ENCODE measurements at places on chromosomes 7 and 10.

DNA sequence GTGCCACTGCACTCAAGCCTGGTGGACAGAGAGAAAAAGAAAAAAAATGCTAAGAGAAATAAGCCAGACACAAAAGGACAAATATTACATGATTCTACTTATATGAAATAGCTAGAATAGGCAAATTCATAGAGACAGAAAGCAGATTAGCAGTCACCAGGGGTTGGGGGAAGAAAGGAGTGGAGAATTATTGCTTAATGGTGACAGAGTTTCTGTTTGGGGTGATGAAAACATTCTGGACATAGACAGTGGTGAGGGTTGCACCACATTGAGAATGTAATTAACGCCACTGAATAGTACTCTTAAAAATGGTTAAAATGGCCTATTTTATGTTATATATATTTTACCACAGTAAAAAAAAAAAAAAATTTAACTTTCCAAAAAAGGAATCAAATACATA lies 6.4 kb upstream of the NT5C2 start:
- no peak for DNase-seq

DNA sequence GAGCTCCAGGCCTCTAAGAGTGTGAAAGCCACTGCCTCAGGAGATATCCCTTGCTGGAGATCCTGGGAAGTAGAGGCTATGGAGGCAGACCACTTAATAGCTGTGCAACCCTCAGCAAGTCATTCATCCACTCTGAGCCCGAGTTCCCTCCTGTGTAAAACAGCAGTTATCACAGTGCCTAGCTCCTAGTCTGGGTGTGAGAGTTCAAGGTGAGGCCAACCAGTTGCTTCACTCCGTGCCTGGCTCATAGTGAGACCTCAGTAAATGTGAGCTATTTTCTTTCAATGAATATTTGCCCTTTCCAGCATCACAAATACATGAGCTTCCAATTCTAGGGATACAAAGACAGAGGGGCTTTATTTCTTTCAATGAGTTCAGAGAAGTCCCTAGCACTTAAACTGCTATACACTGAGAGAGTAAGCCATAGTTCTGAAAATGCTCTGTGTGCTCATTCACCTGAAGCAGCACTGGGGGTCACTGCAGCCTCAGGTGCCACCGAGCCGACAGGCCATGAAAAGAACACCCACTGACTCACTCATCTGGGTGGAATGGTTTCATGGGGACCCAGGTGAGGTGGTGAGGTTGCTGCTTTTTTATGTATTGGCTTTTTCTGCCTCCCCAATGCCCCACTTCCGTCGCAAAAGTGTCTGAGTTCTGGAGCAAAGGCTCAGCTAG lies 259.8 kb downstream of the KCNMA1 start:
- no peak for DNase-seq

GRCh38 chr7:33054261-33054964 lies 8.2 kb downstream of the NT5C3A start:
- no peak for DNase-seq

DNA sequence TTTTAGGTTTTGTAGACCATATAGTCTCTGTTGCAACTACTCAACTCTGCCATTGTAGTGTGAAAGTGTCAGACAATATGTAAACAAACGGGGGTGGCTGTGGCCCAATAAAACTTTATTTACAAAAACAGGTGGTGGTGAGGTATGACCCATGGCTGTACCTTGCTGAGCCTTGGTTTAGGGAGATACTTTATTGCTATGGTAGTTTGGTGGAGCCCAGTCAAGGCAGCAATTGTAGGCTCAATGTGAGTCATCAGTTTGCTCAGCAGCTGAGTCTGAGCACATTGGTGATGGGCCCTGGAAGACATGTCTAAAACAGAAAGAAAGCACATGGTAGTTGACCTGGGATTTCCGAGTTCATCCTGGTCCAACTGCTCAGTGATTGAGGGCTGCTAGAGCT lies 242.5 kb downstream of the REEP3 start:
- DNase-seq, result no peak

DNA sequence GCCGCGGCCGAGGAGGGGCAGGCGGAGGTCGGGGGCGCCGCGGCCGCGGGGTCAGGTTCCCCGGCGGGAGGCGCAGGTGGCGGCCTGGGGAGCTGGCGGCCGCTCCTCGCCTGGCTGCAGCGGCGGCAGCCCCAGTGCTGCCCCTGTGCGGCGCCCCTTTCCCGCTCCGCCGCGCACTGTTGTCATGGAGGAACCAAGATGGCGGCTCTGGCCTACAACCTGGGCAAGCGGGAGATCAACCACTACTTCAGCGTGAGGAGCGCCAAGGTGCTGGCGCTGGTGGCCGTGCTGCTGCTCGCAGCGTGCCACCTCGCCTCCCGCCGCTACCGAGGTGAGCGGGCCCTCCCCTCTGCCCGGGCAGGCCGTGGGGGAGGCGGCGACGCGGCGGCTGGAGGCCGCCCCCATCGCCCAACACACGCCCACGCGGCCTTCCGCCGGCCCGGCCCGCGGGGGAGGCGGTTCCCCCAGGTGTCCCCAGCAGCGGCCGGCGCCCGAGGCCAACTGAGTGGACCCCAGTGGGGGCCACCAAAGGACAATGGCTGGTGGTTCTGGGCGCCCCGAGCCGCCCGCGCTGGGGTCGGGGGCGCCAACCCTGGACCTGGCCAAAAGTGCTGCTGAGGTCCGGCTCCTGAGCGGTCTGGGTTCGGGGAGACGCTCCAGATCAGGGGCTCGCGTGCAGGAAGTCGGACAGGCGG lies 425 bp downstream of the CASD1 start:
- no peak for DNase-seq

GRCh38 chr7:55641273-55641691 lies 69.0 kb upstream of the VOPP1 start:
- no peak for DNase-seq

DNA sequence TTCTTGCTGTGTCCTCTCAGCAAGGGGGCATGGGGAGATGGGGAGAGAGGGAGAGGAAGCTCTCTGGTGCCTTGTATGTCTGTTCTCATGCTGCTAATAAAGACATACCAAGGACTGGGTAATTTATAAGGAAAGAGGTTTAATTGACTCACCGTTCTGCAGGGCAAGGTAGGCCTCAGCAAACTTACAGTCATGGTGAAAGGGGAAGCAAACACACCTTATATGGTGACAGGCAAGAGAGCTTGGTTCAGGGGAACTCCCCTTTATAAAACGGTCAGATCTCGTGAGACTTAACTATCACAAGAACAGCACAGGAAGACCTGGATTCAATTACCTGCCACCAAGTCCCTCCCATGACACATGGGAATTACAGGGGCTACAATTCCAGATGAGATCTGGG lies 464.7 kb upstream of the CELF2 start:
- DNase-seq, result no peak

- DNase-seq, result no peak
Observed at GRCh38 chr7:140390034-140390433, 8.3 kb downstream of the SLC37A3 start.

DNA sequence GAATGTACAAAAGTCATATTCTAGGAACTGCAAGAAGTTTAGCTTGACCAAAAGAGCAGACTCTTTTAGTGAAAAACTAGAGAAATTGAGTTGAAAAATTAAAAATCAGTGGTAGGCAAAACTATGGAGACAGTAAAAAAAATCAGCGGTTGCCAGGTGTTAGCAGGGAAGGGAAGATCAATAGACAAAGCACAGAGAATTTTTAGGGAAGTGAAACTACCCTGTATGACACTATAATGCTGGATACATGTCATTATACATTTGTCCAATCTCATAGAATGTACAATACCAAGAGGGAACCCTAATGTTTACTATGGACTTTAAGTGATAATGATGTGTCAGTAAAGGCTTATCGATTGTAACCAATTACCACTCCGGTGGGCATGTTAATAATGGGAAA lies 761.9 kb downstream of the MAGI2 start:
- DNase-seq, result no peak

DNA sequence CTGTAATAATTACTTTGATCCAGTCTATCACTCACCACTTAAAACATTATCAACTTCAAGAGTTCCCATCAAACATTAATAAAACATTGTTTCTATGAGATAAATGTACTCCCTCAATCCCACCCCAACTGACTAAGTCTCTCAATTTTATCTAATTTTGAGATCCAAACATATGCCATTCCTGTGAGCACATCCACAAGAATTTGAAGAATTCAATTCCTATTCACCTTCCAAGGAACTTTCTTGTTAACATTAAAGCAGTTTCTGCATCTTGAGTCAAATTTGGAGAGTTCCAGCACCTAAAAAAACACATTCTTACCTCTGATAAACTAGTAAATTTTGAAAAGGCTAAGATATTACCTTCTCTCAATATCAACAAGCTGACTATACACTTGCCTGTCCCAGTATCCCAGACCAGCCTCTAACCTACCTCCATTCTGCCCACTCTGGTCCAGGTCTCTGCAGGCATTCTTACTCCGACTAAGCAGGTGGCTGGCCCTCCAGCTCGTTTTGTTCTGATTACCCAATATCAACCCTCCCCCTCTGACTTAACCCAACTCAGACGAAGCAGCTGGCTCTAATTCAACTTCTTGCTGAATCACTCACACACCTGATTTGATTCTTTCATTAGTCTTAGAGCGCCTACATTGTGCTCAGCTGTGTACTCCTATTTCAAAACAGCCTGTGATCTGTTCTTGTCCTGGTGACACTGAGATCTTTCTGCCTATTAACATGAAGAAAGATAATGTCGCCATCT lies 275.2 kb downstream of the IPMK start:
- no peak for DNase-seq
